ENCODE measurements at places on chromosomes 1 and 21.

GRCh38 chr1:231337043-231337471 lies 595 bp downstream of the EXOC8 start:
- DNase-seq: no peak

GRCh38 chr1:111516005-111516535 lies 12.6 kb upstream of the ADORA3 start:
- peak; percentile 58 for DNase-seq

DNA sequence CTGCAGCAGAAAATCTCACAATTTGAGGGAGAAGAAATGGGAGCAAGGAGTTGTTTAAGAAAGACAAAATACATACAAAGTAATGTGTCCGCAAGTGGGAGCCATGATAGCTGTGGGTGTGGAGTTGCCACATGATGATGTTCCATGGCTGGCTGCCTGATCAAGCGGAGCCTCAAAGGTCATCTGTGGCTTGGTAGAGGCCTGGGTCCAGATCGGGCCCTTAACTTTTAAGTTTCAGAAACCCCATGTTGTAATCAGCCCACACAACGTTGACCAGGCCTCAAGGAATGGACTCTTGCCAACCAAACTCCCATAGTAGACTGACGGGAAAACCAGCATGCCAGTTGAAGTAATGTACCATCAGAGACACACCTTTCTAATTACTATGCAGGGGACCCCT lies 64.7 kb upstream of the ANGPTL1 start:
- DNase-seq: no peak

- no peak for DNase-seq
These were observed 3.1 kb upstream of the MIIP start for GRCh38 chr1:12016182-12016581.

DNA sequence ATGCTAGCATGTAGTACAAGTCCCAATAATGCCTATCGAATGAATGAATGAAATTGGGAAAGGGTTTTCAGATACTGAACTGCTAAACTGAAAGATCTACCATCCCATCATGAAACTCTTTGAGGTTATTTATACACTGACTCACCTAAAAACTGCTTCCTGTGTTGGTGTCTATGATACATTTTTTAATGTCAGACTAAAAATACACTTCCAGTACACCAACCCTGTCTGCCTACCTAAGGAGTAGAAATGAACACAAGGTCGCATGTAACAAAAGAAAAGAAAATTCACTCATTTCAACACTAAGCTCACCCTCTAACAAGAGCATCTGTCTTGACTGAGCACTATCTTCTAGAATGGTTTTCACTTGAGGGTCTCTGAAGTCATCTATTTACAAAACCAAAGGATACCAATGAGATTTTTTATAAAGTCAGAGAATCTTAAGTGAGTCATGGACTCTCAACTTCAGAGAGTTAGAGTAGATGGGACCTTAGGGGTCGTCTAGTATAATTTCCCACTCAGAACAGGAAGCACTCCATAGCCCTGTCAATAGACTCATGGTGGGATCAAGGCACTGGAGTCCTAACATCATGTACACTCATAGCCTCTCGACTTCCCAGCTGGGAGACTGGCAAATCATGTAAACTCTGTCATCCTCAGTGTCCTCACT lies 53.4 kb downstream of the WLS start:
- no peak for DNase-seq

GRCh38 chr1:17979815-17980214 lies 127.8 kb upstream of the IGSF21 start:
- DNase-seq: no peak

DNA sequence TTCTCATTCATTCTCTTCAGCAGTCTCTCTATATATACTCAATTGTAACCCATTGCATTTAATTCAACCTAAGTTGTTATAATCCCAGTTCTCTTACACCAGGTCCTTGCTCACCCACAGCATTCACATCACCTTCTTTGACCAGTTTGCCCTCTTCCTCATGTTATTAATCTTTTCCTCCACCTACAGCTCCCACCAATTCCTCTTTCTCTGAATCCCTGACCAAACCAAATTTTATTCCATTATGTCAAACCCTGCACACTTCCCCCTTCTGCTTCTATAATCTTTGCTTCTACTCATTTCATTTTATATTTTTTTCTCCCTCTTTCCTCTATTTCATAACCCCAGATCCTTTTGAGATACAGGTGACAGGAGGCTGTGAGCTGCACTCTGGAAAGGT lies 1.4 kb downstream of the CD1A start:
- no peak for DNase-seq

GRCh38 chr1:104989012-104989411 lies 1239.3 kb downstream of the AMY1C start:
- no peak for DNase-seq

GRCh38 chr1:31715087-31715872 lies 11.5 kb upstream of the COL16A1 start:
- peak; percentile 67 for DNase-seq

- no peak for DNase-seq
These were observed 78.2 kb downstream of the NFIA start for GRCh38 chr1:61160526-61160925.

DNA sequence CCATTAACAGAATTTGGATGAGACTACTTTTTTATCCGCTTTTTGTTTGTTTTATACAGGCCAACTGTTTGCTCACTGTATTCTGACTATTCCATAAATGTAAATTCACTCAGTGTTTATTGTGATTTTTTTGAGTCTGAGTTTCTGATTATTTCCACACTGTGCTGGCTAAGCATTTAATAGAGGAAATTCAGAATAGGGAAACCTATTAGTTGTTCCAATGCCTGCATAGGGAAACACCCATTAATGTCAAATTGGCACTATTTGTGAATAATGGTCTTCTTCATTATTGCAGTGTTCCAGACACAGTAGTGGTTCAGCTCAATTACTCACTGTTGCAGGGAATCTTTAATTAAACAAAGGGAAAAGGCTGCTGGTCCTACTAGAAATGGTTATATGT lies 174.7 kb upstream of the SGIP1 start:
- no peak for DNase-seq

GRCh38 chr1:184757406-184757805 lies 2.7 kb upstream of the EDEM3 start:
- no peak for DNase-seq

DNA sequence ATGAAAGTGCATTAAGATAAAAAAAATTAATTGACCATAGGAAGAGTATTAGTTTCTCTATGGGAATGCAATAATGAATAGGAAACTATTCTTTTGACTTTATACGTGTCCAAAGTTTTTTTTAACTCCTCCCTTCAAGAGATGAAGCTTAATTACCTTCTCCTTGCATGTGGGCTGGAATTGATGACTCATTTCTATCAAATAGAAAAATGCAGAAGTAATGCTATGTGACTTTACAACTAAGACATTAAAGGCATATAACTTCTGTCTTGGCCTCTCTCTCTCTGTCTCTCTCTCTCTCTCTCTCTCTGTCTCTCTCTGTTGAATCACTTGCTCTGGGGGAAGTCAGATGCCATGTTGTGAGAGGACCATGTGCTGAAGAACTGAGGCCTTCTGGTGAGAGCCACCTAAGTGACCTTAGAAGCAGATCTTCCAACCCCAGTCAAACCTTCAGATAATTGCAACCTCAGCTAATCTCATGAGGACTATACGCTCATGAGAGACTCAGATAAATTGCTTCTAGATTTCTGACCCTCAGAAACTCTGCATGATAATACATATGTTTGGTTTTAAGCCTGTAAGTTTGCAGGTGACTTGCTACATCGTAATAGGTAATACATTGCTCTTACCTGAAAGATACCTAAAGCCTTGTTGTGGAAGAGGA lies 414.2 kb downstream of the KCNT2 start:
- no peak for DNase-seq

- no peak for DNase-seq
These were observed 122.5 kb downstream of the ATG4C start for GRCh38 chr1:62906428-62906886.

- DNase-seq: no peak
These were observed 47.9 kb downstream of the SMYD3 start for GRCh38 chr1:246459221-246459620.

DNA sequence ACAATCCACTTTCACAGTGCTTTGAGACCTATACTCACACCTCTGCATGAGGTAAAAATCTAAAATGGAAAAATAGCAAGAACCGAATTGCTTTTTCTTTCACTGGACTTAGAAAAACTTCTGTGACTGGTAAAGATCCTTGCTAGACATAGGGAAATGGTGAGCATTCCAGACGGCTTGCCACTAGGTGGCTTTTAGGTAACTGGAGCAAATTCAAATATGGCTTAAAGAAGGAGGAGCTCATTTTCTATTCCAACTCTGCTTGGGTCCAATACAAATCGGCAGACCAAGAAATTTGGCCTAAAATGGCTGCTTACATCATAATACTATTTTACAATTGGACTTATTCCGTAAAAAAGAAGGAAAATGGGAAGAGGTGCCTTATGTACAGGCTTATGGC lies 977.9 kb downstream of the ADGRL2 start:
- no peak for DNase-seq

GRCh38 chr1:108012553-108012952 lies 47.6 kb upstream of the VAV3 start:
- no peak for DNase-seq

GRCh38 chr1:54107131-54107530 lies 45.7 kb downstream of the CDCP2 start:
- peak; percentile 6 for DNase-seq

DNA sequence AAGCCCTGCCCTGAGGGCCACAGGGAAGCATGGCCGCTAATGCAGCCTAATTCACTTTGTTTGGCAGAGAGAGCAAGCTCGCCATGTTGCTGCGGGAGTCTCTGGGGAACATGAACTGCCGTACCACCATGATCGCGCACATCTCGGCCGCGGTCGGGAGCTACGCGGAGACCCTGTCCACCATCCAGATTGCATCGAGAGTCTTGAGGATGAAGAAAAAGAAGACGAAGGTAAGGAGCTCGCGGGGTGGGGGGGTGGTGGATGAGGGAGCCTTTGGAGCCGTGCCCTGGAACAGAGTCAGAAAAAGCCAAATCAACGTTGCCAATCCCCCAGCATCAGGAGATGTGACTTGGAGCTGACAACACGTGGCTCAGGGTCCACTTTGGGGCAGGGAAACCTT lies 529.4 kb downstream of the KIF26B start:
- no peak for DNase-seq

GRCh38 chr1:36212782-36213181 lies 11.5 kb upstream of the THRAP3 start:
- DNase-seq: no peak

- DNase-seq: no peak
These were observed 9.6 kb upstream of the RASSF5 start for GRCh38 chr1:206497774-206498173.

- no peak for DNase-seq
These were observed 278.6 kb upstream of the AJAP1 start for GRCh38 chr1:4375812-4376211.

DNA sequence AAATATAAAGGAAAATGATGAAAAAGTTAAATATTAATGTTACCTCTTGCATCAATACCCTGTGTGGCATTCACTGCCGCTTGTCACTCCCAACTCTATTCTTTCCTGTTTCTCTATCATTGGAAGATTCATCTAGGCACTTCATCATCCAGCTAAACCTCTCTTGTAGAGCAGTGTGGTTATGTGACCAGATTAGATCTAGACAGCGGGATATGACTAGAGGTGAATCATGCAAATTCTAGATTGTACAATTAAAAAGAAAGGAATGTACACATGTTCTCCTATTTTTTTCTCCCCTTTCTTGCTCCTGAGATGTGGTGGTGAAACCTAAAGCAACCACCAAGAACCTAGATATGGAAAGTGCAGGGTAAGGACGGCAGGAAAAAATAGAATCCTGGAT lies 174.1 kb downstream of the LBR start:
- DNase-seq: no peak
